ENCODE measurements at places on chromosomes 16 and 17. TPM values are rescaled to one million over a fixed set of nuclear protein-coding genes. Genes with fewer than 3 reads are reported as not detected.

DNA sequence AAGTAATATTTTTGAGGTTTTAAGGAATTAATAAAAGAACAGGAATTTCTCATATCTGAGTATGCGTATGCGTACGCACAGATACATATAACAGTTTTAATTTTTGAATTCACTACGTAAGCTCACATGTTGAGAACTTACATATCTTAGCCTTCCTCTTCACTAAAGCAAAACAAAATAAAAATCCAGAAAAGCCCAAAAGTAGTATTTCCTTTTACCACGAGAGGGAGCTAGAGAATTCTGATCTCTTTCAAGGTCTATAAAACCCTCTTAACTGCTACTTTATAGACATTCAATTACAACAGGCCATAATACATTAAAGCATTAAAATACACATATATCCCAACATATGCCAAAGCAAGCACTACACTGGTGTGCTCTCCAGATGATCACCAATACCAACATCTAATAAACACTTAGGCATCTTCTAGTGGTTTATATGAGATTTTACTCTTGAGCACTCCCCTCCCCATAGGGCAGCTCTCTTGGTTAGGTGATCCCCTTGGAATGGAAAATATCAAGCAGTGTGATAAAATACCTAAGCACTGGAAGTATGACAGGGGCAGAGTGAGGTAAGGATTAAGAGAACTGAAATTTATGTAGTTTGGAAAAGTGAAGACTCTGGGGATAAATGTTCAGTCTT is 94.0 kb downstream of the SKAP1 start:
- no peak for DNase-seq

- no peak for DNase-seq
Observed at GRCh38 chr17:69287168-69287567, 39.8 kb downstream of the ABCA5 start.

DNA sequence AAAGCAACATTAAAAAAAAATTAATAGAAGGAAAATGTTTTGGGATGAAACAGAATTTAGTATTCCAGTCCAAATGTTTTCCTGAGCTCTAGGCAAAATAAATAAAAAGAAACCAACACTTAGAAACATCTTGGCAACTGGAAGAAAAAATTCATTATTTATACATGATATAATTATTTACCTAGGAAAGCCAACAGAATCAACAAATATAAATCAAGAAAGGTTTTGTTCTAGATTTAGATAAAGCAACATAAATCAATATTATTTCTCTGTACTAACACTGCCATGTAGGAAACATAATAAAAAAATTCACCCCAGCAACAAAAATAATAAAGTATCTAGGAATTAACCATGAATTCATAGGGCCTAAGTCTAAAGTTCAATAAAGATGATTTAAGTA is 167.4 kb downstream of the MYO1D start:
- no peak for DNase-seq

DNA sequence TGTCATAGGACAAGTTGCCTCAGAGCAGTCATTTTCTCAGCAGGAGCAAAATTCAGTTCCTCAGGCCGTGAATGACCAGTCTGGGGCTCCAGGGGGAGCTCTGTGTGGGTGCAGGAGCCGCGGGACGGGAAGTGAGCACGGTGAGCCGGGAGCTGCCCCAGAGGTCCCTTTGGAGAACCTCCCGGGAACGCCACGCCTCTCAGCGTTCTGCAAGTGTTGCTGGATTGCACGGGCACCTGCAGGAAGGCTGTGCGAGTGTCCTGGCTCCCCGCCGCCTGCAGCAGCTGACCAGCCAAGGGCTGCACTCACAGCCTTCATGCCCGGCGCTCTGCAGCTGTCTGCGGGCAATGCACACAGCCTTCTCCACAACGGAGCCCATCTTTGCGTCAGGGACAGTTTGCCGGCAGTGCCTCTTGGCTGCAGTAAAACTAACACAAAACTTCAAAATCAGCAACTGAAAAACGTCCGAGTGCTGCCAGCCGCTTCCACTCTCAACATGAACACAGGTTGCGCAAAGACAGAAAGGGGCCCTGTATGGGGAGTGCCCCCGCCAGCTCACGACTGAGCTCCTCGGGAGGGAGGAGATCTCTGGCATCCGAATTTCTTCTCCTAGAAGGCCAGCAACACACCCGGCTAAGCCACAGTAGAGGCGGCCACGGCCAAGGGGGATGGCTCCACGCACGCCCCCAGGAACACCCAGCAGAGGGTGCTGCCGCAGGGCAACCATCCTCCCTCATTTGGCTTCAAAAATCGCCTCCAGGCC is 16.0 kb downstream of the NDUFAF8 start:
- DNase-seq, result peak; percentile 88

DNA sequence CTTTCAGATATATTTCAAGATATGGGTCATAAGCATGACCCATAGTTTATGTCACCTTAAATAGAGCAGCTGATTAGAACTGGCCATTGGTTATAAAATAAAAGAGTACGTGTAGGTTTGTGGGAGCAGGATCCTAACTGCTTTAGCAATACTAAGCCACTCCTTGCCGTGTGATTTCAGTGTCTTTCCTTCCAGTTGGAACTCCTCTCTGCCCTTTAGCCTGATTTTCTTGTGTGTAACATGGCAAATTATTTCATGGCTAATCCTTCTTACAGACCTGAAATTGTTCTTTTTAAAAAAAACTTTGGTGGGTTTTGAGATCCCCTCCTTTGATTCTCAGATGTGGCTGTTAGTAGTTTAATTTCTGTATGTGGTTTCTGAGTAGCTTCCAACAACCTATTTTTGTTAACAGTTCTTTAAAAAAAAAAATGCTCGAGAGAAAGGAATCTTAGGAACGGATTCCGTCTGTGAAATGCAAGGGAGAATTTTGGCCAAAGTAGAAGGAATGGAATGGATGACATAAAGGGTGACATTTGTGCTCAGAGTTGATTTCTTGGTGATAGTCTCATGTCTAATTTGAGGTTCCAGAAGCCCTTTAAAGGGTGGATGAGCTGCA is 39.9 kb downstream of the DHRS7B start:
- DNase-seq, result no peak

- no peak for DNase-seq
Observed at GRCh38 chr17:21400816-21401593, 24.8 kb downstream of the KCNJ12 start.

GRCh38 chr17:8121681-8122421 is 2.1 kb downstream of the HES7 start:
- peak; percentile 67 for DNase-seq

DNA sequence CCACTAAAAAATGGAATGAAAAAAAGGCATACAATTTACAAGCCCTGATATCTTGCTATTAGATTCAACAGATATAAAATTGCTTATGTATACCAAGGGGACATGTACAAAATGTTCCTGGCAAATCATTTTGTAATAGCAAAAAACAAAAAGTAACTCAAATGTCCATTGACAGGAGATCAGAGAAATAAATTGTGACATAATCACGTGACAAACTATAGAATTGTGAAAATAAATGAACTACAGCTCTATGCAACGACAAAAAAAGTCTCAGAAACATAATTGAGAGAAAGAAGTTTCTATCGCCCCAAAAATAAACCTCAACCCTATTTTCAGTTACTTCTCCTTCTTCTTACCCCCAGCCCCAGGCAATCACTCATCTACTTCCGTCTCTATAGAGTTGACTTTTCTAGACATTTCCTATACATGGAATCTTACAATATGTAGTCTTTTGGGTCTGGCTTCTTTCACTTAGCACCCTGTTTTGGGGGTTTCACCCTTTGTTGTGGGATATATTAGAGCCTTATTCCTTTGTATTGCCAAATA is 12.1 kb upstream of the ACE start:
- no peak for DNase-seq

DNA sequence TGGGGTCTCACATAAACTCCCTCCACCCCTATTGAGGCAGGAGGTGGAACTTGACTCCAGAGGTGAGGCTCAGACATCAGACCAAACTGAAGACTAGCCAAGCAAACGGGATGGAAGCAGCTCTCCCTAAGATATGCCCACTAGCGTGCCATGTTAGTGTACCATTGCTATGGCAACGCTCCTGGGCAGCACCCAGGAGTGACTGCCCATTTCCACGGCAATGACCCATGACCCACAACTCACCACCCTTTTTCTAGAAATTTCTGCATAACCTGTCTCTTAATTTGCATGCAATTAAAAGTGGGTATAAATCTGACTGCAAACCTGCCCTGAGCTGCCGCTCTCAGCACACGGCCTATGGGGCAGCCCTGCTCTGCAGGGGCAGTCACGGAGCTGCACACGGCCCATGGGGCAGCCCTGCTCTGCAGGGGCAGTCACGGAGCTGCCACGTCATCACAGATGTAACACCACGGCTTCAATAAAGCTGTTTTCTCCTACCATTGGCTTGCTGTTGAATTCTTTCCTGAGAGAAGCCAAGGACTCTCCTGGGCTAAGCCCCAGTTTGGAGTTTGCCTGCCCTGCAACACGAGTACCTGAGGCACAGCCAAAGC is 164.3 kb downstream of the RBFOX3 start:
- DNase-seq, result no peak

GRCh38 chr17:19010729-19011505 is 6.4 kb upstream of the FAM83G start:
- DNase-seq, result no peak

GRCh38 chr17:63998050-63998720 is at the start of gene PRR29:
Gene PRR29, plus strand, starts transcription at chr17:63998351. Its CDS starts 14 bp downstream, at chr17:63998365.
- peak; percentile 81 for DNase-seq

DNA sequence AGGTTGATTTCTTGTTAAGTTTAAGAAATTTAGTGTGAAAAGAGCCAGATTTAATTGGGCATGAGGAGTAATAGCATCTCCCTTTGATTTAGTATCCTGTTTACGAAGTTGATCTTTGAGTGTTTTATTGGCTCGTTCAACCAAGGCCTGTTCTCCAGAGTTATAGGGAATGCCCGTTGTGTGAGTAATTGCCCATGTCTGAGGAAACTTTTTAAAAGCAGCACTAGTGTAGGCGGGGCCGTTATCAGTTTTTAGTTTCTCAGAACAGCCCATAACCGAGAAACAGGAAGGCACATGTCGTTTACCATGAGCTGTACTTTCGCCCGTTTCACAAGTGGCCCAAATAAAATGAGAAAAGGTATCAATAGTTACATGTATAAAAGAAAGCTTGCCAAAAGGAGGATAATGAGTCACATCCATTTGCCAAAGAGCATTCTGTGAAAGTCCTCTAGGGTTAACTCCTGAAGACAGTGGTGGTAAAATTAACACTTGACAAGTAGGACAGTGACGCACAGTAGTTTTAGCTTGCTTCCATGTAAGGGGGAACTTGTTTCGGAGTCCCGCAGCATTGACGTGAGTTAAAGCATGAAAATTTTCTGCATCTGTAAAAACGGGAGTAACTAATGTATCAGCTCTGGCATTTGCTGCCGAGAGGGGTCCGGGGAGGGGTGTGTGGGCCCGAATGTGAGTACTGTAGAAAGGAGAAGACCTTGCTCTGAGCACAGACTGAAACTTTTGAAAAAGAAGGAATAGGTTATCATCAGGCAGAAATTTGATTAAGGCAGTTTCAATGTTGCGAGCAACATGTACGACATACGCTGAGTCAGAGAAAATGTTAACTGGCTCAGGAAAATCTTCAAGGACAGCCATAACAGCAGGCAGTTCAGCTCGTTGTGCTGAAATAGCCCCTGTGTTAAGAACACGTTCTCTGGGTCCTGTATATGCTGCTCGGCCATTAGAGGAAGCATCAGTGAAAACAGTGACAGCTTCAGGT is 18.5 kb upstream of the KCTD5 start:
- no peak for DNase-seq

DNA sequence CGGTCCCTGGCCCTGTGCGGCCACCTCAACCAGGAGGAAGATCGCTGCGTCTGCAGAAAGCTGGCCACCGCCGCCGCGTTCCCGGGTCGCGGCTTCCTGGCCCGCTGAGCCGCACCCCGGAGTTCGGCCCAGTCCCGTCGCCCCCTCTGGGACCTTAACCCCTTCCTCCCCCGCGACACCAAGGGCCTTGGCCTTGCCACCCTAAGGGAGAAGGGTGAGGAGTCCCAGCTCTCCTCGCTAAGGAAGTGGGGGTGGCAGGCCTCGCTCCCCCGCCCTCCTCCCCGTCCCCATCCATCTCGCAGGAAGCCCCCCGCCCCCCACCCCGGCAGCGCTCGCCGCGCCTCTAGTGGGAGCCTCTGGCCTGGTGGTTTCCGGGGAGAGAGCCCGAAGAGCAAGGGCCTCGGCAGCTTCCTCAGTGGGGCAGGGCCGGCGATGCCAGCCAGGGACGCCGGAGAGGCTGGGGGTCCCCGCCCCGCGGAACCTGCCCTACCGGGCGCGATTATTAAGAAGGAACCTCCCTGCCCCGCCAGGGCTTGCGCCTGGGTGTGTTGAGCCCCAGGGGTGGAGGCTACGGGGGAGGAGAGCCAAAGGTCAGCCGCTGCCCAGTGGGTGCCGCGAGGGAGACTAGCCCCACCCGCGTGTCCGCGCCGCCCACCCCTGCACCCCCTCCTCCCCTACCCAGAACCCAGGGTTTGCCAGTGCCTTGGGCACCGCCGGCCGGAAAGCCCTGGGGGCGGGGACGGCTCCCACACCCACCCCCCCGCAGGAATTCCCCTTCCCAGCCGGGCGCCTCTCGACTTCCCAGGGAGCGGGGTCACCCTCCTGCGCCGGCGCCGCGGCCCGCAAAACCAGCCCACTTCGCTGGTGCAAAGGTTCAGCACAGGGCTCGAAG is 6.8 kb downstream of the CBX4 start:
- DNase-seq, result peak; percentile 85

DNA sequence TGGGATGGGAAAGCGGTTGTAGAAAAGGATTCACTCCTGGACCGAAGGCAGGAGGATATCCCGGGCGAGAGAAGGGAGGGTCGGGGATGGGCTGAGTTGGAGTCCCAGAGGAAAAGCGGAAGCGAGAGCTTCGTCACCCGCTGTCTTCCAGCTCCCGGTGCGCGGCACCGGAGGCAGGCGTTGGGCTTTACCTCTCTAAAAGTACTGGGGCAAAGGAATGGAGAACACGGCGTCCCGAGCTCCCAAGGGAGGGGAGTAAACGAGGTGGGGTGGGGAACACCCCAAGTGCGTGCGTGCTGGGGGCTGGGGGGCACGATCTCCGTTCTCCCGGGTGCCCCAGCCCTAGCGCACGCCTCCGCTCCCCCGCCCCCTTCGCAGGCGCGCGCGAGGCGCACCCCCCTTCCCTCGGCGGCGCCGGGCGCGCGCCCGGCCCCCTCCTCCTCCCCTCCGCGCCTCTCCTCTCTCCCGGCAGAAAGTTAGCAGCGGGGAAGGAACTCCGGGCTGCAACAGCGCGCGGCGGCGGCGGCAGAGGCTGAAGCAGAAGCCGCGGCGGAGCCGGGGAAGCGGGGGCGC is at the start of gene HS3ST4:
Gene HS3ST4, plus strand, starts transcription at position 441 of the 573 bp plus-strand sequence.
- no peak for DNase-seq

The SOX8 gene
- polyA plus RNA-seq, result 3.5 TPM

The GLIS2 gene
- polyA plus RNA-seq, result 15.1 TPM

The MPV17L gene
- polyA plus RNA-seq, result 11.9 TPM

The KRT12 gene
- polyA plus RNA-seq, result not detected

The PRSS53 gene
- 8.2 TPM for polyA plus RNA-seq

Data from pancreas (tissue), 10 donors.